Ovary (tissue), 10 donors: ENCODE measurements at places on chromosomes 5 and 9. TPM values are rescaled to one million over a fixed set of nuclear protein-coding genes. Genes with fewer than 3 reads are reported as not detected.

GRCh38 chr9:90985631-90986030 is 184.0 kb downstream of the SYK start:
- H3K36me3 ChIP-seq = no peaks in the 10 kb centered on the region
- no peak for DNase-seq
- no peaks in the 10 kb centered on the region for H3K4me1 ChIP-seq
- no peak overlapping the region for H3K27ac ChIP-seq

DNA sequence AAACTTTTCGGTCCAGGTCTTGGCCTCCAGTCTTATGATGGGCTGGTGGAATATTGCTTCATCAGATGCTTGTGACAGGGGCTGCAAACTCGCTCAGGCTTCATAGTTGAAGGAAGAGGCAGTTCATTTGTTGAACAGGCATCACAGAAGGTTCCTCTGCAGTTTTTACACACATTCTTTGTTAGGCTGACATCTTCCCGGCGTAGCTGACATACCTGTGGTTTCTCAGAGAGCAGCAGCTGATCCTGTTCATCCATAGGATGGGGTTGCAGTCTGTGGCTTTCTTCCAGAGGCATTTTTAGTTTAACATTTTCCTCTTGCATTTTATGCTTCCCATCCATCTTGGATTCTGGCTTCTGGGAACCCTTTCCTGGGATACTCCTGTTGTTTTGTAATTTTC is 1255.2 kb downstream of the EFNA5 start:
- no peak overlapping the region for H3K27ac ChIP-seq
- no peak overlapping the region for H3K4me3 ChIP-seq
- H3K4me1 ChIP-seq = no peaks in the 10 kb centered on the region
- H3K36me3 ChIP-seq = no peaks in the 10 kb centered on the region
- no peak for DNase-seq

GRCh38 chr9:75847085-75847484 is 43.4 kb upstream of the PCSK5 start:
- H3K4me3 ChIP-seq = no peak overlapping the region
- DNase-seq = no peak
- no peaks in the 10 kb centered on the region for H3K4me1 ChIP-seq
- H3K27ac ChIP-seq = no peak overlapping the region

DNA sequence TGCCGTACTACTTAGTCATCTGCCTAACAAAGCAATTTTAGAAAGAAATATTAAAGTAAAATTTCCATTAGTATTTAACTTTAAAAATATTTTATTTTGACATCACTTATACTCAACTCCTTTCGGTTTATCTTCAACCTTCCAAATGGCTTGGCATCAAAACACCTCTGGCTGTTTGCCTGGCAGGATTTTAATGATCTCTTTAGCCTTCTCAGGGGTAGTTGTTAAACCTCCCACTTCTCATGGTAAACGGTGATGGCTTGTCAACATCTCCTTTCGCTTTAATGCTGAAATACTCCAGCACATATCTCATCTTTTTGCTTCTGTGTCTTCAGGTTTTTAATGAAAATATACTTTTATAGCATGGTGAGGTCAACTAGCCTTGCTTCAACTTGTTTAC is 747.1 kb downstream of the CETN3 start:
- H3K27me3 ChIP-seq = no peaks in the 10 kb centered on the region
- H3K36me3 ChIP-seq = no peaks in the 10 kb centered on the region
- H3K4me3 ChIP-seq = no peak overlapping the region
- DNase-seq = no peak
- no peaks in the 10 kb centered on the region for H3K4me1 ChIP-seq
- H3K27ac ChIP-seq = no peak overlapping the region

- no peaks in the 10 kb centered on the region for H3K4me1 ChIP-seq
- H3K27me3 ChIP-seq = no peaks in the 10 kb centered on the region
- H3K4me3 ChIP-seq = no peak overlapping the region
- no peaks in the 10 kb centered on the region for H3K36me3 ChIP-seq
These were observed 11.8 kb downstream of the ACSL6 start for GRCh38 chr5:131999441-132000240.

DNA sequence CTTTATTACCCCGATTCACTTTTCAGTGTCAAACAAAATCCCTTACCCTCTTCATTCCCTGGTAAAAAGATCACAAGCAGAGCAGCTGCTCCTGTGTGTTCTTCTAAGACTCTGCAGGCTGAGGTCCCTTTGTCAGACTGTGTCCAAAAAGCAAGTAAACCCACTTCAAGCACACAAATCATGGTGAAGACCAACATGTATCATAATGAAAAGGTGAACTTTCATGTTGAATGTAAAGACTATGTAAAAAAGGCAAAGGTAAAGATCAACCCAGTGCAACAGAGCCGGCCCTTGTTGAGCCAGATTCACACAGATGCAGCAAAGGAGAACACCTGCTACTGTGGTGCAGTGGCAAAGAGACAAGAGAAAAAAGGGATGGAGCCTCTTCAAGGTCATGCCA is 34.5 kb downstream of the CREBRF start:
- peaks cover 2% of the 10 kb centered on the region for H3K4me1 ChIP-seq
- H3K27me3 ChIP-seq = no peaks in the 10 kb centered on the region
- no peak for DNase-seq

GRCh38 chr9:137034709-137035506 is 3.0 kb upstream of the FUT7 start:
- H3K4me3 ChIP-seq = no peak overlapping the region
- H3K27ac ChIP-seq = no peak overlapping the region
- H3K4me1 ChIP-seq = peaks cover 1% of the 10 kb centered on the region
- H3K27me3 ChIP-seq = no peaks in the 10 kb centered on the region
- H3K36me3 ChIP-seq = no peaks in the 10 kb centered on the region

GRCh38 chr9:24582146-24583126 is 36.7 kb upstream of the IZUMO3 start:
- no peak overlapping the region for H3K4me3 ChIP-seq
- H3K4me1 ChIP-seq = no peaks in the 10 kb centered on the region
- no peak overlapping the region for H3K27ac ChIP-seq
- H3K36me3 ChIP-seq = no peaks in the 10 kb centered on the region
- H3K27me3 ChIP-seq = no peaks in the 10 kb centered on the region

GRCh38 chr9:107639426-107639825 is 149.9 kb upstream of the KLF4 start:
- H3K27ac ChIP-seq = peak overlapping the region; percentile 100
- no peak overlapping the region for H3K4me3 ChIP-seq
- peaks cover 12% of the 10 kb centered on the region for H3K4me1 ChIP-seq
- DNase-seq = no peak

- peak; percentile 68 for DNase-seq
- no peaks in the 10 kb centered on the region for H3K36me3 ChIP-seq
- H3K4me3 ChIP-seq = peak overlapping the region; percentile 64
- peaks cover 2% of the 10 kb centered on the region for H3K4me1 ChIP-seq
These were observed 2.1 kb upstream of the NFIB start for GRCh38 chr9:14315875-14316601.

GRCh38 chr9:100884518-100884917 is 144.0 kb upstream of the PLPPR1 start:
- no peak for DNase-seq
- H3K4me3 ChIP-seq = no peak overlapping the region
- H3K36me3 ChIP-seq = no peaks in the 10 kb centered on the region
- no peaks in the 10 kb centered on the region for H3K27me3 ChIP-seq
- no peak overlapping the region for H3K27ac ChIP-seq
- no peaks in the 10 kb centered on the region for H3K4me1 ChIP-seq

GRCh38 chr9:123028973-123029372 is 4.5 kb upstream of the GPR21 start:
- no peaks in the 10 kb centered on the region for H3K36me3 ChIP-seq
- H3K4me1 ChIP-seq = peaks cover 1% of the 10 kb centered on the region
- no peaks in the 10 kb centered on the region for H3K27me3 ChIP-seq
- H3K27ac ChIP-seq = no peak overlapping the region

DNA sequence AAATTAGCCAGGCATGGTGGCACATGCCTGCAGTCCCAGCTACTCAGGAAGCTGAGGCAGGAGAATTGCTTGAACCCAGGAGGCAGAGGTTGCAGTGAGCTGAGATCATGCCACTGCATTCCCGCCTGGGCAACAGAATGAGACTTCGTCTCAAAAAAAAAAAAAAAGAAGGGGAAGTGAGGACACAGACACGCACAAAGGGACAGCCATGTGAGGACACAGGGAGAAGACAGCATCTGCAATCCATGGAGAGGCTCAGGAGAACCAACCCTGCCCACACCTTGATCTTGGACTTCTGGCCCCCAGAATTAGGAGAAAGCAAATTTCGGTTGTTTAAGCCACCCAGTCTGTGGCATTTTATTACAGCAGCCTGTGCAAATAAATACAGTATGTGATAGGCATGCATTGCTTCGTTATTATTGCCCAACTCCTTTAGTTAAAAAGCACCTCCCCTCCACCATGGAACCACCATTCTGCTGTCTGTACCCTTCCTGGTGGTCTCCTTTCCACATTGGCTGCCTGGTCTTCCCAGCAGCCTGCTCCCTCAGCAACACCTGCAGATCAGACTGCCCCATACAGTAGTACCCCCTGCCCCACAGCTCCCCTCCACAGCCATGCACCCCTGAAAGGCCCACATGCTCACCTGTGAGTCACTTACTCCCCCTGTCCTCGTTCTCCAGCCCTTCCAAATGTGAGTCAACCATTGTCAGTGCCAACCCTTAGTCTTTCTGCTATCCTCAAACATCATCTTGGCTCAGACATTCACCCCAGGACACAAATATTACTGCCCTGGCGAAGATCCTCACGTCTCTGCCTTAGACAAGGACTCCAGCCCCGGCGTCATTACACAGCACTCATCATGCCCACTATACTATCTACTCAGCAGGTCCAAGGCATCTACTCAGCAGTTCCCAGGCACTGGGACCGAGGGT is 128.8 kb downstream of the ROR2 start:
- no peak for DNase-seq
- peaks cover 31% of the 10 kb centered on the region for H3K4me1 ChIP-seq
- no peak overlapping the region for H3K27ac ChIP-seq
- H3K36me3 ChIP-seq = no peaks in the 10 kb centered on the region

GRCh38 chr5:33409435-33410170 is 31.2 kb upstream of the TARS1 start:
- H3K4me1 ChIP-seq = no peaks in the 10 kb centered on the region
- H3K36me3 ChIP-seq = no peaks in the 10 kb centered on the region
- H3K4me3 ChIP-seq = no peak overlapping the region
- DNase-seq = peak; percentile 40

DNA sequence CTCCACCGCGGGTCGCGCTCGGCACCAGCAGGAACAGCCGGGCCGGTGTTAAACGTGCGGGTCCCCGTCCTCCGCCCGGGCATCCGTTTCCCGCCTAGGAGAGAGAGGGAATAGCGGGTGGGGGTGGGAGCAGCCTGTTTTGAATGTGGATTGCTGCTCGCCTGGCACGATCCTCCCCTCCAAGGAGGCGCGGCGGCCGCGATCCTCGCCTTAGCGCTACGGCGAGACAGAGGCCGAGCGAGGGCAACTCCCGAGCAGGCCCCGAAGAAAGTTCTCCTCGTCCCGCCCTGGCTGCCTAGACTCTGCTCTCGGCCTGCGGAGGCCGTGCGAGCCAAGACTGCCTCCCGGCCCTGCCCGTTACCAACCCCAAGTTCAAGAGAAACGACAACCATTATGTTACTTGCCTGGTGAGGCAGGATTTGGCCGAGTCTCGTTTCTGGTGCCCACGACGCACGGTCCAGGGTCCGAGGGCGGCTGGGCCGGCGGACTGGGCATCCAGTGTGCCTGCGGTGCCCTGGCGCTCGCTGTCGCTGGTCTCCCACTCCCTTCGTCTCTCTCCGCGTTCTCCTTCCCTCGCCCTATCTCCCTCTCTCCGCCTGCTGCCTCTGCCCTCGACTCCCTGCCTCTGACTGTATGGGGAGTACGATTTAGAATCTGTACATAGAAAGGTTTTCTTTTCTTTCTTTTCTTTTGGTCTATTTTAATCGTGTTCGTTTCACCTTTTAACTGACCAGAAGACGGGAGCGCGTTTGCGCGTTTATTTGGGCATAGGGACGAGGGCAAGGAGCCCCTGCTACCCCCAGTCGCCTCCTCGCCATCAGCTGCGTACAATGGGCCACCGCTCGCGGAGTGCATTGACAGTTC is 724 bp downstream of the NR2F1-AS1 start:
- no peaks in the 10 kb centered on the region for H3K27me3 ChIP-seq
- H3K36me3 ChIP-seq = no peaks in the 10 kb centered on the region
- no peaks in the 10 kb centered on the region for H3K4me1 ChIP-seq
- peak; percentile 49 for DNase-seq

GRCh38 chr5:43357067-43357466 is 43.9 kb upstream of the HMGCS1 start:
- no peak overlapping the region for H3K27ac ChIP-seq
- no peak for DNase-seq
- no peaks in the 10 kb centered on the region for H3K4me1 ChIP-seq
- no peaks in the 10 kb centered on the region for H3K27me3 ChIP-seq
- no peak overlapping the region for H3K4me3 ChIP-seq

GRCh38 chr9:126462617-126463016 is 136.0 kb downstream of the MVB12B start:
- no peak for DNase-seq
- H3K27me3 ChIP-seq = no peaks in the 10 kb centered on the region

RFESD gene
- 5.0 TPM for total RNA-seq

ABLIM3 gene
- 6.8 TPM for total RNA-seq

DRD1 gene
- not detected for total RNA-seq

ACER2 gene
- total RNA-seq = 3.3 TPM

LURAP1L gene
- total RNA-seq = 4.3 TPM
